ENCODE measurements at places on chromosomes 6 and 20.

GRCh38 chr6:100456908-100457235, 7.8 kb downstream of the SIM1 start:
- no peak for DNase-seq

DNA sequence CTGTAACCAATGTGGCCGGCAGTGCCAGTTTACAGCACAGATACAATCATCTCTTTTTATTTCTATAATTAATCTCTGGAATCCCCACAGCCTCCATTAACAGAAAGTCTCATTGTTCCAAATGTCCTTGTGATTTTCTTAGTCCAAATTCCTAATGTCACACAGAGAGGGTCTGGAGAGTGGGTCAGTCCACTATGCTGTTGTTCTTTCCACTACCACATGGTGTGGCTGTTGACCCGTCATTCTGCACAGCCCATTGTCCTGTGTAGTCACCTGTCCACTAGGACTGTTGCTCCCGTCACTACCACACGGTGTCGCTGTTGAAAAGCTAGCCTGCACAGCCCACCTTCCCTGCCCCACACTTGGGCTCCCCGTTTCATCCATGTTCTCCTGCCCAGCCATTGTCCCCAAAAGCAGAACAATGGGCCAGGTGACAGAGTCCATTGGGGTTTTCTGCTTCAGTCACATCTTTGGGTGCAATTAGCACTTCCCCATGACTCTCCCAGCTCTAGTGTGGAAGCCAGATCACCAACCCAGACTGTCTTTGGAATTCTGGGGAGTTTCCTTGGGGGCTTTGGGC, 8.6 kb upstream of the LBP start:
- no peak for DNase-seq

GRCh38 chr20:49267327-49267726, 10.5 kb downstream of the ZNFX1 start:
- no peak for DNase-seq

DNA sequence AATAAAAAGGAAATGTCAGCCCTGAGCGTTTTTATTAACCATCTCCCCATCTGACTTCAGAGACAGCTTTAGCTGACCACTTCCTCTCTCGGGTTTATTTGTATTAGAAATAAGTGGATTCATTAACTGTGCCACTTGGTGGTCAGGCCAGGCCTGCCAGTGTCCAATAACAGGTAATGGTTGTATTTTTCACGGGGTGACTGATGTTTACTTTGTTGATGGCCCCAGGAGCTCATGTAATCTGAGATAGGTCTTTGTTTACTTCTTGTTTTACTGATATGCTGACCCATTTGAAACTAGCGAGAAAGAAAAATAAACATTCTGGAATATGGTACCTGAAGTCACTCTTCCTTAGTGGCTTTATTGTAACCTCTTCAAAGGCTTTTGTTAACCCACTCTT, 504.3 kb upstream of the SLC35B3 start:
- no peak for DNase-seq

- DNase-seq: no peak
Measured at GRCh38 chr6:169787797-169788196, 36.4 kb downstream of the ERMARD start.
